ENCODE measurements at places on chromosomes 16 and 17.

- DNase-seq = no peak
Observed at GRCh38 chr16:3637371-3637923, 17.0 kb upstream of the DNASE1 start.

- no peak for DNase-seq
Observed at GRCh38 chr16:12590963-12591362, 212.7 kb downstream of the CPPED1 start.

GRCh38 chr16:75527825-75528299 lies 8.0 kb downstream of the CHST5 start:
- no peak for DNase-seq

GRCh38 chr17:80980397-80981061 lies 11.1 kb upstream of the CHMP6 start:
- no peak for DNase-seq
